Astrocyte (in vitro differentiated cells and primary cell): ENCODE measurements at places on chromosomes 12 and 14.

- DNase-seq, result no peak
Measured at GRCh38 chr12:56749359-56749758, 2.8 kb downstream of the PRIM1 start.

DNA sequence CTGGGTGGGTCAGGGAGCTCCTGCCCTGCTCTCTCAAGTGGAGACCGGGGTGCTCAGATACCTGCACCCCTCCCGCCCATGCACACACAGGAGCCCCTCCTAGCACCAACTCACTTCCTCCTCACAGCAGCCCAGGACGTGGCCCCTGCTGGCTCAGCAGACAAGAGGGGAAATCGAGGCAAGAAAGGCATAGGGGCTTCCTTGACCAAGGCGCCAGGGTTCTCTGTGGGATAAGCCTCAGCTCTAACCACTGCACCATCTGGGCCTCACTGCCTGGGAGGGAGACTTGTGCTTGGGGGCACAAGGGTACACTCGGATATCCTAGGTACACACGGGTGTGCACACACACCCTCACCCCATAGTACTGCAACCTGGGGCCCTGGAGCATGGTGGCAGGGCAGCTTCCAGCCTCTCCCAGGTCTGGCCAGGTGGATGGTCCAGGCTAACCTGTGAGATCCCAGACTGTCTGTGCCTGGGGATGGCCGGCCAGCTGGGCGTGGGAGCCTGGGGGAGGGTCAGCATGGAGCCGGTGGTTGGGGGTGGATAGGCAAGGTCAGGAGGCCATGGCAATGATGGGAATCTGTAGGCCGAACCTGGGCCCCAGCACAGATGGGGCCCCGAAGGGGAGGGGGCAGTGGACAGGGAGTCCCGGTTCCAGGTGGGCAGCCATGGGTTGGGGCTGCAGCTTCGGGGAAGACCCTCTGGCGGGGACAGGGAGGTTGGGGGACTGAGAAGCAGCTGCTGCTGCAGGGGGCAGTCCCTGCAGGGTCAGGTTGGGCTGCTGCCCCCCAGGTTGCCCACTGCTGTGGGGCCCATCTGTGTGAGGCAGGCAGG lies 312.4 kb downstream of the TMEM121 start:
- DNase-seq, result no peak

DNA sequence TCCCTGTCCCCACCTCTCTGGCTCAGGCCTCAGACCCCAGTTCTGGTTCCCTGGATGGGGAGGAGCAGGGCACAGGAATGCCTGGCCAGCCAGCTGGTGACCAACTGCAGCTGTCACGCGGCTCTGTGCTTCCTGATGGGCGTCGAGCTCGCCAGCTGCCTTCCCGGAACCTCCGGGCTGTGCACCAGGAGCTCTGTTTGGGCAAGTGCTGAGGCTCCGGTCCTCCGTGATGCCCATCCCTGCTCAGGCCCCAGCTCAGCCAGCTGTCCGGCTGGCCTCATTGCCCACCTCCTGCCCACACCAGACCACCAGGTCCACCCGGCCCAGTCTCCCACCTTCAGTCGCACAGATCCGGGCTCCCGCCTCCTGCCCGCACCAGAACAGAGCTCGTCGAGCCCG lies 4.8 kb downstream of the IFFO1 start:
- DNase-seq, result no peak

- DNase-seq, result no peak
Measured at GRCh38 chr12:64636856-64637255, 26.6 kb downstream of the RASSF3 start.

DNA sequence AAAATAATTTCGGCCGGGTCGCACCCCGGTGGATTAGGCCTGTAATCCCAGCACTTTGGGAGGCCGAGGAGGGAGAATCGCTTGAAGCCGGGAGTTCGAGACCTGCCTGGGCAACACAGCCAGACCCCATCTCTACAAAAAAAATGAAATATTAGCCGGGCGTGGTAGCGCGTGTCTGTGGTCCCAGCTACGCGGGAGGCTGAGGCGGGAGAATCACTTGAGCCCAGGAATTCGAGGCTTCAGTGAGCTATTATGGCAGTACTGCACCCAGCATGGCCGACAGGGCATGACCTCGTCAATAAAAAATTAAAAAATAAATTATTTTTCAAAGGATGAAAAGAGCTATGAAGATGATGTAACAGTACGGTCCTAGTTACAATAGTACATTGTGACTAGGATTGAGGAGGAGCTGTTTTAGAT lies 523 bp downstream of the GTF2H3 start:
- DNase-seq, result no peak

DNA sequence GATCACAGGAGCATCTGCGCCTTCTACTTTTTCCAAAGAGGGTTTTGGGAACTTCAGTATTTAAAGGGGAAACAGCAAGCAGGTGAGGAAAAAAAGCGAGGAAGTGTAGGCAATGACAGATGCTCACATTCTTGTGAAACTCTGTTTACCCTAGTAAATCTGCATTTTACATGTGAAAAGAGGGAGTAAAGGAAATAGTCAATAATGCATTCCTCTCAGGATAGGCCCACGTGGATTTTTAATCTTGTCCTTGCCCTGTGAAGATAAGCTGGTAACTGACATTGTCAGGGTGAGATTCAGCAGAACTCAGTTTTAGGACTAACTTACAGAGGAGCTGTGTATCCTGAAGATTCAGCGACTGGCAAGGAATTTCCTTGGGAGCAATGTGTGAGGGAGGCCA lies 1119.2 kb upstream of the TMEM132C start:
- no peak for DNase-seq

DNA sequence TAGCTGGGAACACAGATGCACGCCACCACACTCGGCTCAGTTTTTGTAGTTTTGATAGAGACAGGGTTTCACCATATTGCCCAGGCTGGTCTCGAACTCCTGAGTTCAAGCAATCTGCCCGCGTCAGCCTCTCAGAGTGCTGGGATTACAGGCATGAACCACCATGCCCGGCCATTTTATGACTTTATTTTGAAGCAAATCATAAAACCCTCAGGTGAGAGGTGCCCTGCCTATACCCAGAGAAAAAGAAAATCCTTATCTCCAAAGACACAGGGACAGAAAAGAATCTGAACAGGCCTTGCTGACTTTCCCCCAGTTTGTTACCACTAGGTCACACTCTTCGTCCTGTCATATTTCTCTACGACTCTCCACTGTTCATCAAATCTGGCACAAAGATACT lies 48.8 kb downstream of the DAO start:
- no peak for DNase-seq

- DNase-seq, result no peak
Measured at GRCh38 chr12:109923481-109924245, 23.6 kb downstream of the TCHP start.

DNA sequence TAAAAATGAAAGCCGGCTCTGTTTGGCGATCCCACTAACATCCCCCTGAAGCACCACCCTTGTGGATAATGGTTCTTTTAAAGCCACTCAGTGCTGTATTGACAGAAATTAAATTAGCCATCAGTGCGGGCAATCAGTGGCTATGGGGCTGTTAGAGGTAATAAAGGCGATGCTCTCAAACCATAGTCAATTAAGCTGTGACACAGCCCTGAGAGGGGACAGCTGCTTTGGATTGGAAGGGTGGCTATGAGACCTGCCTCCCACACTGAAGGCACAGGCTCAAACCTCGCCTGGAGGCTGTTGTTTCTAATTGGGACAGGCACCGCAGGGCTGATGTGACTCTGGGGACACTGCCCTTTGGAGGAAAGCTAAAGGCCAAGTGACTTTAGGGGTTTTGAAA lies 562.2 kb downstream of the VRK1 start:
- DNase-seq, result no peak
